ENCODE measurements at places on chromosomes 2 and 18. TPM values are rescaled to one million over a fixed set of nuclear protein-coding genes. Genes with fewer than 3 reads are reported as not detected.

DNA sequence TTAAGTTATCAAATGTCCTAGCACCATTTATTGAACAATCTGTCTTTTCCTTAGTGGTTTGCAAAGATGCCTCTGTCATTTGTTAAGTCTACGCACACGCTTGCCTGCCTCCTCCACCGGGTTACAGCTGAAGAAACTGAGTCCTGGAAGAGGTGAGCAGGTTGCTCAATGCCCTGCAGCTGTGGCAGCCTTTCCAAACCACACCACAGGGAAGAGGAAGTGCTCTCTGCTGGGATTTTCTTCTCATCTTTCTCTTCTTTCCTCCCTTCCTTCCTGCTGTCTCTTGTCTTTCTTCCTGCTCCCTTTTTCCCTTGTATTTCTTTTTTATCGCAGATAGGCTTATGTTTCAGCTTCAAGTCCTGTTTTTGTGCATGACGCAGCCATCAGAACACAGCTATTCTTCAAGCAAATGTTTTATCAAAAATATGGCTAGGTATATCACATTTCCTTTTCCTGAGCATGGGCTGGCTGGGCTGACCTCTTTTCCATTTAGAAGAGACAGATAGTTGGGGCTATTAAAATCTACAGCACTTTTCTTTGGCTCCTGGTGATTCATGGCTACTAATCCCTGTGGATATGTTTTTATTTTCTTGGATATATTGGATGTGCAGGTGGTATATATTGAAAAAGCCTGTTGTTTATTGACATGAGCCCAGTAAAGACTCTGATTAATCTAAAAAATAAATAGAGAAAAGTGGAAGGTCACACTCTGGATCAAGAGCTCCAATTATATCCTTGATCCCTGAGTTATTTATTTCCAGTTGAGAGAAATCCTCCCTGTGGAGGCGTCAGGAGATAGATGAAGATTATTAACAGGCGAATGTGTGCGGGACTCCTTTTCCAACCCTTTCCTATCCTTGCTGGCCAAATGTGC lies 214.6 kb downstream of the TSN start:
- no peak overlapping the region for H3K27ac ChIP-seq
- no peaks in the 10 kb centered on the region for H3K36me3 ChIP-seq
- no peak for DNase-seq

- no peaks in the 10 kb centered on the region for H3K36me3 ChIP-seq
- H3K4me1 ChIP-seq: no peaks in the 10 kb centered on the region
- DNase-seq: no peak
- H3K27ac ChIP-seq: no peak overlapping the region
- no peak overlapping the region for H3K4me3 ChIP-seq
- H3K27me3 ChIP-seq: peaks cover 62% of the 10 kb centered on the region
Observed at GRCh38 chr2:231013820-231014219, 17.9 kb downstream of the SPATA3 start.

DNA sequence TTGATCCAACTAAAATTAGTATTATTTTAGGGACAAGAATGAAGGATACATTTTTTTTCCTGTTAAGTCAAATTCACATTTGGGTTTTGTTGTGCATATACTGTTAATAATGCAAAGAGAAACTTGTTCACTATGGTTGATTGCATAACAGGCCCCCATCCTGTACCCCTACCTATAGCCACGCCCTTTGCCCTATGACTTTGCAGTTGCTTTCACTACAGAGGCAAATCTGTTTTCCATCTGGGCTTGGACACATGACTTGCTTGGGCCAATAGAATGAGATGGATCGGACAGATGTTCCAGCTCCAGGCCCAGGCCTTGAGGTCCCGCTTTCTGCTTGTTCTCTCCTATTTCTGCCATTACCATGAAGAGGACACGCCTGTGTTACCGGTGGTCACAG lies 278.5 kb upstream of the HNRNPA3 start:
- no peaks in the 10 kb centered on the region for H3K4me1 ChIP-seq
- no peak overlapping the region for H3K4me3 ChIP-seq
- no peak for DNase-seq
- no peak overlapping the region for H3K27ac ChIP-seq
- no peaks in the 10 kb centered on the region for H3K36me3 ChIP-seq

GRCh38 chr2:128279009-128279408 lies 39.7 kb downstream of the HS6ST1 start:
- no peak overlapping the region for H3K27ac ChIP-seq
- H3K4me3 ChIP-seq: no peak overlapping the region
- no peaks in the 10 kb centered on the region for H3K27me3 ChIP-seq
- H3K36me3 ChIP-seq: peaks cover 59% of the 10 kb centered on the region
- peaks cover 20% of the 10 kb centered on the region for H3K4me1 ChIP-seq

GRCh38 chr2:198327526-198327925 lies 523.1 kb downstream of the PLCL1 start:
- H3K4me1 ChIP-seq: no peaks in the 10 kb centered on the region
- H3K27me3 ChIP-seq: no peaks in the 10 kb centered on the region
- no peak overlapping the region for H3K4me3 ChIP-seq
- H3K27ac ChIP-seq: no peak overlapping the region

- H3K27me3 ChIP-seq: peaks cover 9% of the 10 kb centered on the region
- peak overlapping the region; percentile 78 for H3K4me3 ChIP-seq
- no peaks in the 10 kb centered on the region for H3K36me3 ChIP-seq
- H3K27ac ChIP-seq: peak overlapping the region; percentile 96
- H3K4me1 ChIP-seq: no peaks in the 10 kb centered on the region
Observed at GRCh38 chr2:199459286-199460100, 1.8 kb upstream of the SATB2 start.

GRCh38 chr2:190318931-190319554 lies 583 bp downstream of the HIBCH start:
- H3K4me1 ChIP-seq: peaks cover 5% of the 10 kb centered on the region
- H3K4me3 ChIP-seq: peak overlapping the region; percentile 62
- no peaks in the 10 kb centered on the region for H3K36me3 ChIP-seq
- peak; percentile 12 for DNase-seq
- H3K27ac ChIP-seq: peak overlapping the region; percentile 38

- no peak overlapping the region for H3K4me3 ChIP-seq
- H3K27ac ChIP-seq: no peak overlapping the region
Observed at GRCh38 chr2:85878719-85879370, 9.9 kb downstream of the ST3GAL5 start.

- no peak for DNase-seq
- H3K4me3 ChIP-seq: no peak overlapping the region
- H3K27ac ChIP-seq: no peak overlapping the region
- no peaks in the 10 kb centered on the region for H3K27me3 ChIP-seq
- no peaks in the 10 kb centered on the region for H3K36me3 ChIP-seq
- H3K4me1 ChIP-seq: no peaks in the 10 kb centered on the region
Observed at GRCh38 chr2:202072226-202072625, 829 bp upstream of the KIAA2012 start.

DNA sequence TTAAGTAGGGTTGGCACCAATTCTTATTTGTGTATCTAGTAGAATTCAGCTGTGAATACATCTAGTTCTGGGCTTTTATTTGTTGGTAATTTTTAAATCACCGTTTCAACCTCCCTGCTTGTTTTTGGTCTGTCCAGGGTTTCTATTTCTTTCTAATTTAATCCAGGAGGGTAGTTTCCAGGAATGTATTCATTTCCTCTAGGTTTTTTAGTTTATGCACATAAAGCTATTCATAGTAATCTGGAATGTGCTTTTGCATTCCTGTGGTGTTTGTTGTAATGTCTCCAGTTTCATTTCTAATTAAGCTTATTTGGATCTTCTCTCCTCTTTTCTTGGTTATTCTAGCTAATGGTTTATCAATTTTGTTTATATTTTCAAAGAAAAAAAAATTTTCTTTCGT lies 1361.8 kb upstream of the DDX18 start:
- DNase-seq: no peak
- no peak overlapping the region for H3K27ac ChIP-seq
- H3K4me3 ChIP-seq: no peak overlapping the region
- H3K27me3 ChIP-seq: no peaks in the 10 kb centered on the region
- H3K4me1 ChIP-seq: no peaks in the 10 kb centered on the region

GRCh38 chr2:179677077-179677688 lies 184.2 kb downstream of the ZNF385B start:
- no peaks in the 10 kb centered on the region for H3K4me1 ChIP-seq
- no peak overlapping the region for H3K4me3 ChIP-seq
- H3K27ac ChIP-seq: no peak overlapping the region
- no peaks in the 10 kb centered on the region for H3K36me3 ChIP-seq

- peaks cover 14% of the 10 kb centered on the region for H3K4me1 ChIP-seq
- H3K27me3 ChIP-seq: peaks cover 3% of the 10 kb centered on the region
- peak; percentile 90 for DNase-seq
- peak overlapping the region; percentile 59 for H3K27ac ChIP-seq
- H3K4me3 ChIP-seq: no peak overlapping the region
Observed at GRCh38 chr2:95043300-95044093, 18.0 kb downstream of the MAL start.

- no peak overlapping the region for H3K4me3 ChIP-seq
- DNase-seq: no peak
- 0 out of 2 replicates have a peak, but pooled peaks cover 3% of the 10 kb centered on the region for H3K36me3 ChIP-seq
- H3K4me1 ChIP-seq: no peaks in the 10 kb centered on the region
- no peak overlapping the region for H3K27ac ChIP-seq
- H3K27me3 ChIP-seq: no peaks in the 10 kb centered on the region
Observed at GRCh38 chr2:17683981-17684380, 69.6 kb downstream of the SMC6 start.

DNA sequence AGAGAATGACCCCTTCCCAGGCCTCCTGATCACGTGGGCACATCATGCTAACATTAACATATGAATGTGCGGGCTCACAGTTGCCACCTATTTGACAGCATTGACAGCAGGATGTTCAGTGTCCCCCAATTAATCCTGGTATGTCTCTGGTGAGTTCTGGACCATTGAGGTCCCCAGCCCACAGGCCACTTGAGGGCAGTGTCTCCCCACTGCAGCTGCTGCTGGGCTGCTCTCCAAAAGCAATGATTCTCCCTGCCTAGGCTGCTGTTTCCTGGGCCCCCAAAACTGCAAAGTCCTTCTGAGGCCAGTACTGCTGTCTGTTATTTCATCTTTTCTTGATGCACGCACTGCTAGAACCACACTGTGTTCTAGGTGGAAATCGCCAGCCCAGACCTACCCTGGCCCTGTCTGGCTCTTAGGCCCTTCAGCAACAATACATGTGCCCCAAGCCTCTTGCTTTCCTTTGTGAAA lies 52.7 kb upstream of the MAPK4 start:
- no peak overlapping the region for H3K4me3 ChIP-seq
- H3K27ac ChIP-seq: no peak overlapping the region
- H3K36me3 ChIP-seq: no peaks in the 10 kb centered on the region
- H3K4me1 ChIP-seq: no peaks in the 10 kb centered on the region

- H3K4me1 ChIP-seq: peaks cover 10% of the 10 kb centered on the region
- no peaks in the 10 kb centered on the region for H3K27me3 ChIP-seq
- H3K36me3 ChIP-seq: no peaks in the 10 kb centered on the region
- no peak overlapping the region for H3K27ac ChIP-seq
- no peak overlapping the region for H3K4me3 ChIP-seq
Observed at GRCh38 chr2:191618046-191618780, 59.7 kb upstream of the NABP1 start.

DNA sequence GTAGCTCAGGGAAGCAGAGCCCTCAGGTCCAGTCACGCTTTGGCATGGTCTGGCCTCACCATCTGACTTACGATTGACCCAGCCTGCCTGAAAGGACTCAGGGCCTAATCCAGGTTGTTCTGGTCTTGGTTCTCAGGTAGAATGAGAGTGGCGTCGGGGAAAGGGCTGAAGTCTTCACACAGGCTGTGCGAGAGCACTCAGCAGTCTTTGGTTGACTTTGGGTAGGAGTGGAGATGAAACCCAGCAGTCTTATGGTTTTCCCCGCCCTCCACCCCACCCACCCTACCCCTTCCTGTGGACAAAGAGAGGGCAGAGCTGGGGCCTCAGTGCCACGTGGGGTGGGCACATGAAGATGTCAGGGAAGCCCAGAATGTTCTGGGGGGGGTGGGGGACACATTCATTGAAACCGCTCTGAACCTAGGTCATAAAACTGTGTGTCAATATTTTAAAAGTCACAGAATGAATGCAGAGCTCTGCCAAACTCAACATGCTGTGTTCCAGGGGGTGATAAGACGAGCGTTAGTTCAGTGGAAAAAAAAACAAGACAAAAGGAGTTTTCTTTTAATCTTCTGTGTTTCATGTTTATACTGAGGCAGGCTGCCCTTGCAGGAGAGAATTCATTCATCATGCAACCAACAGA lies 58.6 kb upstream of the ALPP start:
- DNase-seq: no peak
- no peaks in the 10 kb centered on the region for H3K27me3 ChIP-seq
- H3K27ac ChIP-seq: no peak overlapping the region

DNA sequence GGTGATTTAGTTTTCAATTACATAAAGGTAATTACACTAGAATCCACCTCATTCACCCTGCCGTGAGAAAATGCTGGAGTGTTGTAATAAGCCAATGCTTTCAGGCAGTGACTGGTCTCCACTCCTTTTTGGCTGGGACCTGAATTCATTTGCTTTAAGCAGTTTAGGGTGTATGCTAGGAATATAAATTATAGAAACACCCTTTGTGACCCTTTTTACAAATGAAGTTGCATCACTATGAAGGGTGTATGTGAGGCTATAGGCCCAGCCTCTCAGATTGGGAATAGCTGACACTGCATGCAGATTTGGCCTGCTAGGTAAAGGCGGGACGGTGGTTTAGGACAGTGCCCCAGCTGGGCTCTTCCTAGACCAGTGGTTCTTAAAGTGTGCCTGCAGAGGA lies 50.8 kb upstream of the NFE2L2 start:
- H3K27me3 ChIP-seq: no peaks in the 10 kb centered on the region
- peaks cover 7% of the 10 kb centered on the region for H3K4me1 ChIP-seq
- H3K36me3 ChIP-seq: no peaks in the 10 kb centered on the region
- H3K27ac ChIP-seq: no peak overlapping the region
- no peak overlapping the region for H3K4me3 ChIP-seq

DNA sequence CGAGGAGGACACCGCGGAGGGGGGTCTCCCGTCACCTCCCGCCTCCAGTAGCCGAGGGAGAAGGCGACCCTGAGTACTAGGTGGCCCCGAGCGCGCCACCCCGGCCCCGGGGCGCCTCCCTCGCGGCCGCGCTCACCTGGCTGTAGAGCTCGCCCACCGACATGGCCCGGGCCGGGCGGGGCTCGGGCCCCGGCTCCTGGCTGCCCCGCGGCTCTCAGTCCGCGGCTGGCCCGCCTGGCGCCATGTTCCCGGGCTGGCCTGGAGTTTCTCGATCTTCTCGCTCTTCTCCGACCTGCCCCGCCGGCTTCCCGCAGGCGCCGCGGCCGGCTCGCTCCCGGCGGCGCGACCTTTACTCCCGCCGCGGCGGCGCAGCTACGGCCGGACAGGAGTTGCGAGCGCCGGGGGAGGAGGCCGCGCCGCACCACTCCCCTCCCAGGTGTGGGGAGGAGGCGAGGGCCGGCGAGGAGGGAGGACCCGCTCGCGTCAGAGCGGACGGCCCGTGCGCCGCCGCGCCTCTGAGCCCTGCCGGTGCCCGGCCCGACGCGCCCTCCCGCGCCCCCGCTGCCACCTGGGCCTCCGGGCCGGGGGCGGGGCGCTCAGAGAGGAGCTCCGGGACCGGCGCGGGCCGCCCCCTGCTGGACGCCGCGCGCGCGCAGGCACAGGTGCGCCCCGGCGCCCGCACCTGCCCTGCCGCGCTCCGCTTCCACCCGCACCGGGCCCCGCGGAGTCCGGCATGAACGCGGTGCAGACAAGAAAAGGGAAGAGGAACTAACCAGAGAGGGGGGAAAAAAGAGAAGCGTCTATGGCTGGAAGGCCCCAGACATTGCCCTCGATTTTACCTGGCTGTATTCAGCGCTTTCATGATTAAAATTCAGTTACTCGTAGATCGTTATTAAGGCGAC lies at the start of gene MYO5B:
Gene MYO5B, minus strand, starts transcription at position 517 of the 902 bp plus-strand sequence. Its CDS starts 354 bp downstream, at position 163.
- H3K36me3 ChIP-seq: no peaks in the 10 kb centered on the region
- H3K4me1 ChIP-seq: no peaks in the 10 kb centered on the region
- no peak for DNase-seq
- no peak within 1 kb of the TSS for H3K4me3 ChIP-seq

KIF1A gene
- total RNA-seq: under 0.01 TPM

TACR1 gene
- total RNA-seq: under 0.01 TPM

NETO1 gene
- total RNA-seq: 0.36 TPM

TTR gene
- total RNA-seq: not detected

AQP12A gene
- not detected for total RNA-seq

CFAP65 gene
- not detected for total RNA-seq

SLC8A1 gene
- total RNA-seq: 57.0 TPM

GALNT13 gene
- total RNA-seq: not detected

INHBB gene
- total RNA-seq: 0.28 TPM

CFC1 gene
- total RNA-seq: not detected

CYP27C1 gene
- total RNA-seq: not detected
